ENCODE measurements at places on chromosomes 5 and 9.
A peak's percentile ranks its signal among the peaks of the same experiment; 100 is the strongest.

- no peak for DNase-seq
Measured at GRCh38 chr9:132008184-132008803, 71.4 kb downstream of the MED27 start.

DNA sequence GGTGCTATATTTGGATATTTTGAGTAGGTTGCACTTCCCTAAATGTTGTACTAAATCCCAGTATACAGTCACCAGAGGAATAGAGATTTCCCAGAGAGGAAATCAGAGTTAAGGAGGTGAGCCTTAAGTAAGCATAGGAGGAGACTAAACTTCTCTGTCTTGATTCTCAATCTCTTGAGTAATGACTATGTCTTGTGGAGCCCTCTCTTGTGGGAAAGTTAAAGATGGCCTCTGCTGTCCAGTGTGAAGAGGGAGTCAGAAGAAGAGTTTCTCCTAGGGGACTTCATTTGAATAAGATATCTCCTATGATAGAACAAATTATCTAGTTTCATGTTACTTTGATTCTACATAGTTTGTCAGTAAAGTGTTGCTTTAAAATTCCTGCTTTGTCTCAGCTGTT lies 502.5 kb downstream of the PDE4D start:
- DNase-seq: no peak

DNA sequence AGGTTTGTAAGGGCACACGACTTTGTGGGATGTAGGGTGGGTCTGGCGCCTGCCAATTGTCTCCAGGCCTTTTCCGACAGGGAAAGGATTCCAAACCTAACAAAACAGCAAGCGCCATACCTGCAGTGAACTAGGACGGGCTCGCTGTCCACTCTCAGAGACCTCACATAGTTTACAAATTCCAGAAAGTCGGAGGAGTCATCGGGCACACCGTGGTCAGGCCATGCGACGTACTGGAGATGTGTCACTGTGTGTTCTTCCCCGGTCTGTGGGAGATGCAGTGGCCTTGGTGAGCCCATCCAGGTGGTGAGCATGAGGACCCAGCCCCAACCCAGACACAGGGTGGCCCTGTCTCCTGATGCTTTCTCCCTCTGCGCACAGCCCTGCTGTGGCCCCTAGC lies 61.3 kb upstream of the EPB41L4B start:
- no peak for DNase-seq

GRCh38 chr5:138623053-138623452 lies 47.9 kb upstream of the HSPA9 start:
- DNase-seq: no peak

- no peak for DNase-seq
Measured at GRCh38 chr5:42691413-42691937, 65.1 kb upstream of the CCDC152 start.

- DNase-seq: no peak
Measured at GRCh38 chr9:80066931-80067330, 495.2 kb downstream of the TLE4 start.

- no peak for DNase-seq
Measured at GRCh38 chr9:15220658-15221318, 86.2 kb downstream of the TTC39B start.

- DNase-seq: no peak
Measured at GRCh38 chr9:70998962-70999361, 122.5 kb downstream of the TRPM3 start.

GRCh38 chr9:104856413-104856941 lies 71.5 kb downstream of the ABCA1 start:
- peak; percentile 73 for DNase-seq

DNA sequence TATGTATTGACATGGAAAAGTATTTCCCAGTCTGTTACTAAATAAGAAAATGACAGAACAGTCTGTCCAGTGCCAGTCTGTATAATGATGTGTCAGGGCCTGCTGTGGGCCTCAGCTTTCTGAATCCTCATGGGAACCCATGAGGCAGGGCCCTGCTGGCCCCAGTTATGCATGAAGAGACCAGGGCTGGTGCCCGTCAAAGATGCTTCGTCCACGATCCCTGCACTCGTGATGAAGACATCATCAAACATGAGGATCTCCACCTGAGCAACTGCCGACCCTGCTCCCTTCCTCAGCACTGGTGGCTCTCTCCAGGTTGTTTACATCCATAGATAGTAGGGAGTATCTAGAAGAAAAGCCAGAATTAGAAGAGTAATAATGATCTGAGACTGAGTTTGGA lies 52.5 kb downstream of the ICE1 start:
- no peak for DNase-seq

GRCh38 chr5:180631549-180632383 lies 17.6 kb downstream of the FLT4 start:
- no peak for DNase-seq

DNA sequence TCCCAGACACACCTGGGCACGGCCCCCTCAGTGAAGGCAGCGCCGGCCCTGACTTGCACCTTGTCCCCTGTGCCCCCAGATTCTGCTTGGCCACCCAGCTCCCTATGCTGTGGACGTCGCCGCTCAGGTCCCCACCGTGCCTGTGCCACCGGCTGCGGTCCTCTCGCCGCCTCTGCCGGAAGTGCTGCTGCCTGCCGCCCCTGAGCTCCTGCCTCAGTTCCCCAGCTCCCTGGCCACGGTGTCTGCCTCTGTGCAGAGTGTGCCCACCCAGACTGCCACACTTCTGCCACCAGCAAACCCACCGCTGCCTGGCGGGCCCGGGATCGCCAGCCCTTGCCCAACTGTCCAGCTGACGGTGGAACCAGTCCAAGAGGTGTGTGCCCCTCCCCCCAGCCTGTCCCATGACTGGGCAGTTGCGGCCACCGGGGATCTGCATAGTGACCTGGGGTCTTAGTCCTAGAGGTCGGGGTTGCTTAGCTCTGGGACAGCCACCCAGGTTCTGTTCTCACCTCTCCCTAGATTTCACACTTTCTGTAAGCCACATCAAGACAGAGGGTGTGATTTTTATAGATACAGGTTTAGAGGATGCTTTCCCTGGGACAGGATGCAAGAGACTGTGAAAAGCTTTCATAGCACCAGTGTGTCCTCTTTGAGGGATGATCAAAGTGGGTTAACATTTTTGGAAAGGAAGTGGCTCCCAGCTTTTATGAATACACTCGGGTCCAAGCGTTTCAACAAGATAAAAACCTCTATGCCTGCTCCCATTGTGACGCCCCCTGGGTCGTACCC lies 78.0 kb downstream of the WNK2 start:
- DNase-seq: no peak

- DNase-seq: no peak
Measured at GRCh38 chr9:95516734-95517558, at the start of gene PTCH1. Gene PTCH1 (minus strand): TSS chr9:95516971.

DNA sequence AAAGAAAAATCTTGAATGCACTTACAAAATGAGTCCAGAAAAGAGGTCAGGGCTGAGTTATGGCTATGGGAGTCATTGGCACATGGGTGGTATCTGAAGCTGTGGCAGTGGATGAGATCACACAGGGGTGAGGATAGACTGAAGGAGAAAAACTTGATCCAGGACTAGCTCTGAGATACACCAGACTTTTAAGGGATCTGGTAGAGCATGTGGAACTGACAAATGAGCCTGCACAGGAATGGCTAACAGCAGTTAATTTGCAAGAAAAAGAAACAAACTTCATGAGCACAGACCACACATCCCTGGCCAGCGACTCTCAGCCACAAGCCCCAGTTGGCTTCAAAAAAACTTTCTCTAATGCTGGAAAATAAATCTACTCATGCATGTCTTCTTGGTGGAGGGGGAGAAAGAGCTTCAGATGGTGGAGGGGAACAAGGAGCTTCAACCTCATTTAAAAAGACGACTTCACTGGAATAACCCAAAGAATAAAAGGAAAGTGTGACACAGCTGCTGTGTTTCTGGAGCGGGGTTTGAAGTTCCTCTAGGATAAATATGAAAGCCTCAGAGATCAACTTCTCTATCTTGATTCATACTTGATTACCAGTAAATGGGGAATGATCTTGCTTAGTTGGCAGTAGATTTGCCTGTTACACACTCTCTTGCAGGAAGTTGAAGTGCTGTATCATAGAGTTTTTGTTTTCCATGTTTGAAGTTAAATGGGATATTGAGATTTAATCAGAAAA lies 33.6 kb downstream of the TNFAIP8 start:
- DNase-seq: no peak

DNA sequence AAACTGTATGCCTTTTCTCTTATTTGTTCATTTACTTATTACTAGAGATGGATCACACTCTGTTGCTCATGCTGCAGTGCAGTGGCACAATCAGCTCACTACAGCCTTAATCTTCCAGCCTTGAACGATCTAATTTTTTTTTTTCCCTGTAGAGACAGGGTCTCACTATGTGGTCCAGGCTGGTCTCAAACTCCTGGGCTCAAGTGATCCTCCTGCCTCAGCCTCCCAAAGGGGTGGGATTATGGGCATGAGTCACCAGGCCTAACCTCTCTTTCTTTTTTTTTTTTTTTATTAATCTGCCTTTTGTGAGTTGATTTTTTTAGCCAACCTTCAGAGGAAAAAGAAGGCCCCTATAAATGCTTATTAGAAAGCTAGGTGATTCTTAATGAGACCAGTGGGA lies 303.0 kb downstream of the FBXL17 start:
- no peak for DNase-seq

- no peak for DNase-seq
Measured at GRCh38 chr9:86163503-86163902, 64.1 kb upstream of the GOLM1 start.

- DNase-seq: no peak
Measured at GRCh38 chr5:173989432-173990082, 587 bp downstream of the C5orf47 start.

DNA sequence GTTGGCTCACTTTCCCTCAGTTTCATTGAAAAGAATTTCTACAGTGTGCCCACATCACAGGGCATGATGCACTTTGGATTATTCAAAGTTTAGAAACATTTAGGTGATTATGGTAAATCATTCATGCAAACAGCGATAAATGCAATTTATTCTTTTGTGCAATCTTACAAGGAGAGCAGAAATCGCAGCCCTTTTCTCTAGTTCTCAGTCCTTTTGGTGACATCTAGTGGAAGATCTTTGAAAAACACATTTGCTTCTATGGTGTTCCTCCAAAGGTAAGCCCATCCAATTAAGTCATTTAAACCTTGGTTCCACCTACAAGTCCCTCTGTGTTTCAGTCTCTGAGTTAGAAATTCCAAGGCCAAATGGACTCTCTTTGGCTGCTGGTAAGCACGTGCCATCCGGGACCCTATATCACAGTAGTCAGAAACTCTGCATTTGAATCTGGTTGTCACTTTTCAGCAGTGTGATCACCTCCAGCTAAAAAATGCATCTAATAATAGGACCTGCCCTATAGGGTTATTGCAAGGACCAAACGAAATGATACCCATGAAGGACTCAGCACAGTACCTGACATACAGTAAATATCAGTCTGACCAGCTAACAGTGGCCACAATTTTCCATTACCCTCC lies 66.4 kb downstream of the MACROH2A1 start:
- DNase-seq: no peak

- no peak for DNase-seq
Measured at GRCh38 chr9:2655411-2655901, 33.9 kb downstream of the VLDLR start.

- no peak for DNase-seq
Measured at GRCh38 chr5:18105449-18105848, 471.2 kb downstream of the TAF11L14 start.

GRCh38 chr9:86867804-86868313 lies 79.4 kb downstream of the GAS1 start:
- DNase-seq: no peak

- no peak for DNase-seq
Measured at GRCh38 chr5:141172381-141173204, at the start of gene PCDHB7. Gene PCDHB7 (plus strand): TSS chr5:141172644. CDS start chr5:141172836, 192 bp downstream.

GRCh38 chr9:27341545-27342294 lies 44.8 kb upstream of the EQTN start:
- DNase-seq: no peak
